Activated CD8-positive, alpha-beta memory T cell treated with anti-CD3 and anti-CD28 coated beads, Interleukin-2, amount 10 ng/mL, durations not matched to agents 7 days and 5 days (primary cell): ENCODE measurements at places on chromosomes 4 and X. TPM values are rescaled to one million over a fixed set of nuclear protein-coding genes. Genes with fewer than 3 reads are reported as not detected.

RS1 gene
- not detected for total RNA-seq

DNA sequence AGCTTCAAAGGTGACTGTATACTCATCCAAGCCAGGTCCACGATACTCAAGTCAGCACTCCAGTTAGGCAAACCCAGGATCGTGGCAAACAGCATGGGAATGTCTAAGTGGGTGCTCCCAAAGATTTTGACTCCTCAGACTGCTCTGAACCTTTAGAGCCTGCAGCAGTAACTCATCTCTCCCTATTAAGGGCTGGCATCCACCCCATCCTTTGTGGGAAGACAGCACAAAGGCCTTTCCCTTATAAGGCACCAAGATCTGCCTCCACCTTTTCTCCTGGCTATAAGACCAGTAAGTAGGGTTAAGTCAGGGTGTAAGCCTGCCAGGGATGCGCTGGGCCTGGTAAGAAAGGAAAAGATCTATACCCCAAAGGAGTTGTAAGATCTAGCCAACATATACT lies 23.6 kb upstream of the SLC25A43 start:
- H3K4me3 ChIP-seq = no peak overlapping the region
- peaks cover 2% of the 10 kb centered on the region for H3K27me3 ChIP-seq
- no peak for DNase-seq

DNA sequence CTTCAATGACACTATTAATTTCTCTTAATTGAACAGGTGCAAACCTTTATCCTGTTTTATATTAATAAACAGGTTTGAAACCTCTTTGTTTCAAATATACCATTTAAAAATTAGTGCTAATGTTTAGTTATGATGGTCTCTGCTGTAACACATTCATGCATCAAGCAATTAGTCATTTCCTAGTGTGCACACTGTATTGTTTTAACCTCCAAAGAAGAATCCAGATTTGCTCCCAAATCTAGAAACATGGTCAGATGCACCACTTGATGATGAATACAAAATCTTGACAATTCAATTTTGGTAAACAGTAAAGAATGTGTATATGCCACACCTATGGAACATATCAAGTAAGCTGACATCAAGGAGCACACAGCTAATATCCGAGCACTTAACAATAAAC lies 157.1 kb downstream of the TRIML1 start:
- DNase-seq = no peak
- H3K4me1 ChIP-seq = no peaks in the 10 kb centered on the region
- H3K27me3 ChIP-seq = no peaks in the 10 kb centered on the region

DNA sequence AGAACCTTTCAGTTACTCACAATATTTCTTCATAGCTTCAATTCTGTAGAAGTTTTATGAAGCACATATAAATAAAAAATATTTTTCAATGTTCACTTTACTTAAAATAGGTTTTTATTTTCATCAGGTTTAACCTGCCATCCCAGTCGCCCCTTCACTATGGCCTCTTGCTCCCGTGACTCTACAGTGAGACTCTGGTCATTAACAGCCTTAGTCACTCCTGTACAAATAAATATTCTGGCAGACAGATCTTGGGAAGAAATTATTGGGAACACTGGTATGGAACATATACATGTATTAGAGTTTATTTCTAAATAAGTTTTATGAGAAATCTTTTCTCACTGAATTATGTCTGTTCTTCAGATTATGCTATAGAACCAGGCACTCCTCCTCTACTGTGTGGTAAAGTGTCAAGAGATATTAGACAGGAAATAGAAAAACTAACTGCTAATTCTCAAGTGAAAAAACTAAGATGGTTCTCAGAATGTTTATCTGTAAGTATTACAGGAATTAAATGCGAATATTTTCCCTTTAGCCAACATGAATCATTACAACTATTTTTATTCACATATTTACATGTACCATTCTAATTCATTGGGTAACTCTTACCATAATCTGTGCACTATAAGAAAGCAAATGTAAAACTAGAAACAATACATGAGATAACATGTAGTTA lies 45.6 kb downstream of the SPATA4 start:
- no peak for DNase-seq
- no peaks in the 10 kb centered on the region for H3K4me1 ChIP-seq
- no peaks in the 10 kb centered on the region for H3K36me3 ChIP-seq
- H3K27ac ChIP-seq = no peak overlapping the region
- H3K27me3 ChIP-seq = no peaks in the 10 kb centered on the region
- H3K4me3 ChIP-seq = no peak overlapping the region

DNA sequence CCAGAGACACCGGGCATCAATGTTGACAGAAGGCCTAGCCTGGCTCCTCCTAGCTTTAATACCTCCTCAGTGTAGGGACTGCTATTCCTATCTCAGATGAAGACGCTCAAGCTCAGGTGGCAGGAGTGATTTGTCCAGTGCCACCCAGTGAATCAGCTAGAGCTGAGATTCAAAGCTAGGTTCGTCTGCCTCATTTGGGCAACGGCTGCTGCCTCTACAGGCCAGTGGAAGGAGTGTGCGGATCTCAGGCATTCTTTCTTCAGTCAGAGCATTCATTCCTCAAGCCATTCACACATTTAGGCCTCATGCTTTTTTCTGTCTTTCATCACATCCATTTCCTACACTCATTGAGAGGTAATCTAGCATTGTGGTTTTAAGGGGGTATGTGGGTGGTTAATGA lies 7.3 kb downstream of the TSR2 start:
- H3K4me1 ChIP-seq = peaks cover 3% of the 10 kb centered on the region
- H3K4me3 ChIP-seq = no peak overlapping the region
- no peak for DNase-seq

DNA sequence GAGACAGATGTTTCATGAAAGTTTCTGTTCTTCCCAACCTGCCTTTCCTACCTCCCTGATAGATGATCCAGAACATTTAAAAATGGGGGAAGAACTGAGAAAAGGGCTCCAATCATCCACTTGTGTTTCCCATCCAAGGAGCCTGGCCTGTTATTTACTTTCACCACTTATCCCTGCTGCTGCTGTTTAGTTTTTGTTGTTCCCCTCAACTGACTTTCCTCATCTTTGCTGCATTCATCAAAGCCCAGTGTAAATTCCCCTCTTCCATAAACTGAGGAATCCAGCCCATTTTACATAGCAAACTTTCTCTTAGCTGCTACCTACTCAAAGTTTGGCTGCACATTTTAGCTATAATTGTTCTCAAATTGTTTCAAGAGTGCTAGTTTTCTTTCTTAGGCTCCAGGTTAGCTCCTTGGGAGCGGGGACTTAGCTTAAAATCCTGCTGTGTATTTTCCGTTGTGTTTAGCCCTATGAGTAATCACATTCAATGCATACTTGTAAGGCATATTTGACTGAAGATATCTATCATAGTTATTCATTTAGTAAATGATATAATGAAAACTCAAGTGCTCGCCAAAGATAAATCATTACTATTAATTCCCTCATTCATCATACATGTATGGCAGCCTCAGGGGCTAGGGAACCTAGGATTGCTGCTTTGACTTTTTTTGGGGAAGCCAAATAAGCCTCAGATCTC lies 1.4 kb upstream of the PTPN13 start:
- no peak for DNase-seq
- H3K4me3 ChIP-seq = no peak overlapping the region
- H3K27ac ChIP-seq = no peak overlapping the region
- no peaks in the 10 kb centered on the region for H3K36me3 ChIP-seq
- H3K27me3 ChIP-seq = peaks cover 45% of the 10 kb centered on the region
- peaks cover 11% of the 10 kb centered on the region for H3K4me1 ChIP-seq

DNA sequence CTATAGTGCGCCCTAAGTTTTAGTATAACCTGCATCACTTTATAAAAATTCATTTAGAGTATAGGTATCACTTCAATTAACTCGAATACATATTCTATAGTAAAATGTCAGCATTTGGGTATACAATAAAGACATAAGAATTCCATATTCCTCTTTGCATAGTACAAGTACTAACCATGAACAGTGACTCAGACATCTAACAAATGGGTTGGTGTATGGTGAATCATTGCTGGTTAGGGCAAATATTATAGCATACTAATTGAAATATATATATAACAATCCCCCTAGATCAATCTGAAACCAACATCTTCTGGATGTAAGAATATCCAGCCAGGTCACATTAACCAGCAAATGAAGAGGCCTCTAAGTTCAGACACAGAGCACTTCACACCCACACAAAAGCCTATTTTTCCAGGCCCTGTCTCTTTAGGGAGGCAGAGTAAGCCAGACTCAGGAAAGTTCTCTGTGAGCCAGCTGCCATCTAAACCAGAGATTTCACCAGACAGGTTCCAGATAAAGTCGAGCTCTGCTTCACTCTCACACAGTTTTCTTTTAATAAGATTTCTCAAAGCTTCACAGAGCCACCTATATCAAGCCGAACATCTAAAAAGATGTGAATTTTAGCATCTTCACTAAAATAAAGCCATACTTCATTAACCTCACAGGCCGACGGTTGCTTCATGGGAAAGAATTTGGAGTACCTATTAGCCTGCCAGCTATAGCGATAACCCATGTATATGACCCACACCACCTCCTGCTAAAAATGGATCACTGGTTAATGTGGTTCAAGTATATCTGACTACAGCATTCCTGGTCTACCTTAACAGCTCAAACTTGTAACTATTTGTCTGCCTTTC lies 200.0 kb upstream of the FTHL17 start:
- no peak overlapping the region for H3K27ac ChIP-seq
- H3K4me3 ChIP-seq = no peak overlapping the region
- no peaks in the 10 kb centered on the region for H3K36me3 ChIP-seq
- no peak for DNase-seq
- peaks cover 14% of the 10 kb centered on the region for H3K27me3 ChIP-seq

DNA sequence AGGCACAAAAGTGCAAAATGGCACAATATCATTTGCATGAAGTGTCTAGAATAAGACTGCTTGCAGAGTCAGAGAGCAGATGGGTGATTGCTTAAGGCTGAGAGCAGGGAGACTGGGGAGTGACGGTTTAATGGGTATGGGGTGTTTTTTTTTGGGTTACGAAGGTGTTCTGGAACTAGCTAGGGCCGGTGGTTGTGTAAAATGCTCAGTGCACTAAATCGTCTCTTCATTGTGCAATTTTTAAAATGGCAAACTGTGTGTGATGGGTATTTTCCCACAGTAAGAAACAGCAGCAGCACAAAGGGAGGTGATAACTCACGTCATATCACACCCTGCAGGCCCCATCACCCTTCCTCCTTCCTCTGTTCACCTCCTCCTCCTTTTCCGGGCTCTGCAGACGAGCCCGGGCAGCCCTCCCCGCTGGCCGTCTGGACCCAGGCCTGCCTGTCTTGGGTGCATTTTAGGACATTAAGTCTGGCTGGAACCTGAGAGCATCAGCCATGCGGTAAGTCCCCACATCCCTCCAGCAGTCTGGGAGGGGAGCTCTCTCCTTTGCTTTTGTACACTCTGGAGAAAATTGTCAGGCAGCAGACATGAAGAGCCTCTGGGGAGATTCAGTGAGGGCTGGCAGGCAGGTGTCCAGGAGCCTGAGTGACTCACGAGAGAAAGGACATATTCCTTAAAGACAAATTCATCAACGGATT lies 42.7 kb downstream of the ASMT start:
- peaks cover 33% of the 10 kb centered on the region for H3K4me1 ChIP-seq
- no peaks in the 10 kb centered on the region for H3K27me3 ChIP-seq
- peak; percentile 84 for DNase-seq

DNA sequence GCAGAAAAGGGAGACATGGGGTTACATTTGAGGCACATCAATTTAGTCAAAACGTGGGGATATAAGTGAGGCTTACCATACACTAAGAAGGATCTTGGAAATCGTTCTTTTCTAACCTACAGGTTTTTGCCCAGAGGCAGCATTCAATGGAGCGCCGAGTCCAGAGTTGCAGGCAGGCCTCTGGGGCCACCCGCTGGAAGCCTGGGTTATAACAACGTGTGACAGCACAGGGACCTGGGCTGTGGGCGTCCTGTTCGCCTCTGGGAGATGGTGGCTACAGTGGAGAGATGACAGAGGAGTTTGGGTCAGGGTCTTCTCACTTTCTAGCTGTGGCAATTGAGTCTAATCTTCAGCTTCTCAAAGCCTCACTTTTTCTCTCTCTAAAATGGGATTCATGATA lies 53.9 kb downstream of the ENPP6 start:
- peaks cover 72% of the 10 kb centered on the region for H3K27me3 ChIP-seq
- no peak for DNase-seq
- no peak overlapping the region for H3K27ac ChIP-seq
- peaks cover 4% of the 10 kb centered on the region for H3K4me1 ChIP-seq
- peaks cover under 1% of the 10 kb centered on the region for H3K36me3 ChIP-seq
- H3K4me3 ChIP-seq = no peak overlapping the region

GRCh38 chrX:29229802-29230201 lies 642.6 kb downstream of the IL1RAPL1 start:
- H3K36me3 ChIP-seq = no peaks in the 10 kb centered on the region
- H3K4me1 ChIP-seq = no peaks in the 10 kb centered on the region
- no peak overlapping the region for H3K27ac ChIP-seq
- H3K4me3 ChIP-seq = no peak overlapping the region
- no peak for DNase-seq

- H3K36me3 ChIP-seq = peaks cover 10% of the 10 kb centered on the region
- DNase-seq = no peak
- H3K4me3 ChIP-seq = no peak overlapping the region
- no peak overlapping the region for H3K27ac ChIP-seq
- H3K4me1 ChIP-seq = no peaks in the 10 kb centered on the region
- H3K27me3 ChIP-seq = no peaks in the 10 kb centered on the region
Measured at GRCh38 chr4:2193326-2193725, 48.6 kb downstream of the HAUS3 start.

- DNase-seq = no peak
- H3K4me1 ChIP-seq = no peaks in the 10 kb centered on the region
- H3K27ac ChIP-seq = no peak overlapping the region
- H3K36me3 ChIP-seq = no peaks in the 10 kb centered on the region
Measured at GRCh38 chr4:77308843-77309242, 151.8 kb downstream of the CCNG2 start.

DNA sequence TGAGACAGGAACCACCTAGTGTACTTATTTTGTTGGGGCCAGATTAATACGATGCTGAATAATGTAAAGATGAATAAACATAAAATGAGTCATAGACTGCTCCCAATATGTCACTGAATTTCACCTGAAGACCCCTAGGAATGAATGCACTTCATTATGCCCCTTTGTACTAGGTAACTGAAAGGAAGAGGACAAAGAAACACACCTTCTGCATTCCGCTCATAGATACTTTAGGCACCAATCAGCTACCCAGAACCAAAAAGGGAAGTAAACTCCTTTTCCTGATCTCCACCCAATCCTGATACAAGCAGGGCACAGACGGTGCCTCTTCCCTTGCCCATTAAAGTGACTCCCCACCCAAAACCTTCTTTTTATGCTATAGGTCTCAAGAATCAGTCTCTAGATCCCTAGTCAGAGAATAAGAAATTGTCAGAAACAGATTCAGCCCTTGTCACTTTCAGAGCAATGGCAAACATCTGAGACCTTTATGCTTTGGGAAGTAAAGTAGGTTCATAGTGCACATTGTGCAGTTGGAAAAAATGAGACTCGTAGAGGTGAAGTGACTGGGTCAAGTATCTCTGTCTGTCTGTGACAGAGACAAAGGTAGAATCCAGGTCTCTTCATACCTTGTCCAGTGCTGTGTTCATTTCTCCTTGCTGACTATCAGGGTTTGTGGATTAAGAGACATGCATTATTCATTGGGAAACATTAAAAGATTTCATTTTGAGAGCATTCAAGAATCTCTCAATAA lies 2.3 kb downstream of the GPR174 start:
- H3K27me3 ChIP-seq = no peaks in the 10 kb centered on the region
- DNase-seq = no peak
- peaks cover 32% of the 10 kb centered on the region for H3K36me3 ChIP-seq
- H3K27ac ChIP-seq = peak overlapping the region; percentile 98
- H3K4me1 ChIP-seq = peaks cover 33% of the 10 kb centered on the region

GRCh38 chrX:39777623-39778025 lies 320.1 kb downstream of the BCOR start:
- no peaks in the 10 kb centered on the region for H3K27me3 ChIP-seq
- peaks cover 33% of the 10 kb centered on the region for H3K4me1 ChIP-seq
- DNase-seq = peak; percentile 43
- H3K36me3 ChIP-seq = no peaks in the 10 kb centered on the region
- no peak overlapping the region for H3K4me3 ChIP-seq
